ENCODE measurements at places on chromosomes 4 and X.

GRCh38 chr4:81631958-81632441 is 160.3 kb upstream of the RASGEF1B start:
- no peak for DNase-seq

DNA sequence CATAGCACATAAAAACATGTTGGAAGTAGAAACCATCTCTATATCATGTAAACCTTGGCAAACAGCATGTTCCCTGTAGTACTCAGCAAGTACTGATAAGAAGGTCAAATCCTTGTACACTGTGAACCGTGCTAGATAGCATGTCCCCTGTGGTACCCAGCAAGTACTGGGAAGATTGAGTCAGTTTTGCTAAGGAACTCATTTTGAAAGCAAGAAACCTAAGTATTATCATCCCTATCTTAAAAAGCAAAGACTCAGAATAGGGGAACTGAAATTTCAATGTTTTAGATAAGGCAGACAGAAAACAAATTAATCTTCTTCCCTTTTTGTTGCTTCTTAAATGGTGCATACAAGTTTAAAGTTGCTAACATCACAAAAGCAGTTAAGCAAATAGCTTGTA is 180.2 kb downstream of the RBM46 start:
- DNase-seq, result no peak

- DNase-seq, result no peak
Observed at GRCh38 chr4:81550388-81550859, 78.7 kb upstream of the RASGEF1B start.

- no peak for DNase-seq
Observed at GRCh38 chrX:63363788-63364187, 12.7 kb upstream of the SPIN4 start.

GRCh38 chrX:40097141-40097503 is 636 bp downstream of the BCOR start:
- DNase-seq, result peak; percentile 57

- no peak for DNase-seq
Observed at GRCh38 chrX:77447653-77448569, 722 bp downstream of the FGF16 start.

DNA sequence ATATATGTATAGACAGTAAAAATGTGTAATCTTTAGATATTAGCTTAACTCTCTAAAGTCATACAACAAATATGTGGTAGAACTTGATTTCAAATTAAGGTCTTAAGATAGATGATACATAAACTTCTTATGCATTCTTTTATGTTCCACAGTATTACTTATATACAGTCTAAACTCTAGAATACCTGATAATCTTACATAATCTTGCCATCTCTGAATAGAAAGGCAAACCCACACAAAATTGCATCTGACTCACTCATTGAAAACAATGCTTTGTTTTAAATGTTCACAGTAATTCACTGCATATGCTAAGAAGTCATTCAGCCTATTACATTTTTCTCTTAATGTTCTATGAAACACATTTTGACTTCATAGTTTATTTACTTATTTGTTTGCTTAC is 10.1 kb downstream of the SULT1B1 start:
- no peak for DNase-seq

- DNase-seq, result peak; percentile 70
Observed at GRCh38 chrX:56729152-56729850, at the start of gene NBDY. NBDY (plus strand) TSS chrX:56729243; CDS start chrX:56729354, 111 bp downstream.

GRCh38 chr4:10872833-10873517 is 188.4 kb upstream of the CLNK start:
- no peak for DNase-seq

DNA sequence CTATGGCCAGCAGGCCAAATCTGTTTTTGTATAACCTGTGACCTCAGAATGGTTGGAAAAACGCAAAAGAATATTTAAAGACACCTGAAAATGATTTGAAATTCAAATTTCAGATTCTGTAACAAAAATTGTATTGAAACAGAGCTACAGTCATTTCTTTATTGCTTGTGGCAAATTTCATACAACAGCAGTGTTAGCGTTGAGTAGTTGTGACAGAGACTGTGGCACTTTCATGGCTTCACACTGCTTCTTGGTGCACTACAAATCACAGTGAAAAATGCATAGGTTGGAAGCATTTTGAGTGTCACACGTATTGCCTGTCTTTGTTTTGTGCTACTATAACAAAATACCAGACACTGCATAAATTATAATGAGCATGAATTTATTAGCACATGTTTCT is 12.2 kb upstream of the PARM1 start:
- no peak for DNase-seq

- DNase-seq, result no peak
Observed at GRCh38 chr4:5991405-5991804, 26.8 kb downstream of the C4orf50 start.

DNA sequence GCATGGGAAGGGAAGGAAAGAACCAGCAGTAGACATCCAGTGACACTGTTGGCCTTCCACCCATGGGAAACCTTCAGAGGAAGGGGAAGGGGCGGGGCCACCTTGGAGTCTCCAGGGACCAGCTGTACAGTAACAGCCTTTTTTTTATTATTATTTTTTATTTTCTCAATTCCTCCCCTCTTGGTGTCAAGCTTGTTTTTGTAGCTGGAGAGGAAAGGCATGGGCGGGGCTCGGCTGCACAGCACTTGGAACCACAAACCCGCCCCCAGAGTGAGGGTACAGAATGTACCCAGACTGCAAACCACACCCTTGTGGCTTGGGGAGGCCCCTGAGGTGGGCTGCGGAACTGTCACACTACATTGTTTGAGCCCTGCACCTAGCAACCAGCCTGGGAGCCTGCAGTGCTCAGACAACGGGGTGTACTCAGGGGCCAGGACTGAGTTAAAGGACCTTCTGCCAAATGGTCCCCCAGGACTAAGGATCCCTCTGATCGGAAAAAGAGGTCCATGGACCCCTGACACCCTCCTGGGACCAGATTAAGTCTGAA is 45.7 kb downstream of the PRPS1 start:
- DNase-seq, result no peak

DNA sequence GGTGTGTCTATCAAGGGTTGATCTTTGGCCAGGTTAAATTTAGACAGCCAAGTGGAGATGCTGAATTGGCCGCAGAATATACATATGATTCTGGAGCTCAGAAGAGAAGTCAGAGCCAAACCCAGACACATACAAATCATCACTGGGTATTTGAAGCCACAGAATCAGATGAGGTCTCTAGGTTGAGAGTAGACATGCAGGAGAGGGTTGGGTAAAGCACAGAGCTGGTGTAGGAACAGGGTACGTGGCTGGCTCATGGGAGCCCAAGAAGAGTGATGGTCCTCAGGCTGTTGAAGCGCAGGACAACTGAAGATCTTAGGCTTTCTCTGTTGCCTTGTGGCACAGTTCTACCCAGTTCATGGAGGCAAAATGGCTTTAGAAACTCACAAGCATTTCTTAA is 37.7 kb downstream of the ADAMTS3 start:
- DNase-seq, result no peak

GRCh38 chr4:67292045-67292444 is 253.3 kb downstream of the CENPC start:
- DNase-seq, result no peak

DNA sequence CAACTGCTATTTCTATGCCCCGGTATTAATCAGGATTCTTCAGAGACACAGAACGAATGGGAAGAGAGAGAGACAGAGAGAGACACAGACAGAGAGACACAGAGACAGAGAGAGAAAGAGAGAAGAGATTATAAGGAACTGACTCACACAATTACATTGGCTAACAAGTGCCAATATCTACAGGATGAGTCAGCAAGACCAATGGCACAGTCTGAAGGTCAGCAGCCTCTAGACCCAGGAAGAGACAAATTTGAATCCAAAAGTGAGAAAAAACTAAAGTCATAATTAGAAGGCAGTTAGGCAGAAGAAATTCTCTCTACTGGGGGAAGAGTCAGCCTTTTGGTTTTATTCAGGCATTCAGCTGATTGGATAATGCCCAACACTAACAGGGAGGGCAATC is 187.3 kb downstream of the MAB21L2 start:
- no peak for DNase-seq

GRCh38 chr4:19327364-19327763 is 924.3 kb upstream of the SLIT2 start:
- DNase-seq, result no peak

DNA sequence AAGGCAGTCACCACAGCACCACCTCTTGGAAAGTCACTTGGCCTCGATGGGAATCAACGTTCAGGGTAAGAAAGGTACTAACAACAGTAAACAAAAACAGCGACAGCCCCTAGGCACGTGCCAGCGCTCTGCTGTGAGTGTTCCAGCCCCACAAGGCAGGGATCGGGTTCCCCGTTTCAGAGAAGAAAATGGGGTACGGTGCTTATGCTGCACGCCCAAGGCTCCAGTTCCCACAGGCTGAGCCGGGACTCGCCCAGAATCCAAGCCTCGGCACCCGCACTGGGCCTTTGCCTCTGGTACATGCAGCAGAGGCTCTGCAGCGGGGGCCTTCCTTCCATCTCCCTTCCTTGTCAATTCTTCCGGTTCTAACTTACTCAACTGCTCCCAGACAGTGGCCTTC is 37.3 kb downstream of the WDR1 start:
- no peak for DNase-seq

DNA sequence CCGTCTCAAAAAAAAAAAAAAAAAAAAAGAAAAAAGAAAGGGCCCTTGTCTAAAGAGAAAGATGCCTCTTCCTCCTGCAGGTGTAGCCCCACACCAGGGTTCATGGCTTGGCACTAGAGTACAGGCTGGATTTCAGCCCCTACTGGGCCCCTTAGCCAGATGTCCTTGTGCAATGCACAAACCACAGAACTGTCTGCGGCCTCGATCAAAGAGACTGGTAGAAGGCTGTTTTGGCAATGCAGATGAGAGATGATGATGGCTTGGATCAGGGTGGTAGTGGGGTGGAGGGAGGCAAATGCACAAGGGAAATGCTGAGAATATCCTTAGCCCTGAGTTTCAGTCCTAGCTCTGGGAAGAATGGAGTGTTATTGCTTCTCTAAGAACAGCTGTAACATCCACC is 26.5 kb upstream of the TSR2 start:
- DNase-seq, result no peak

GRCh38 chrX:38166478-38167083 is 54.1 kb downstream of the SRPX start:
- DNase-seq, result no peak

DNA sequence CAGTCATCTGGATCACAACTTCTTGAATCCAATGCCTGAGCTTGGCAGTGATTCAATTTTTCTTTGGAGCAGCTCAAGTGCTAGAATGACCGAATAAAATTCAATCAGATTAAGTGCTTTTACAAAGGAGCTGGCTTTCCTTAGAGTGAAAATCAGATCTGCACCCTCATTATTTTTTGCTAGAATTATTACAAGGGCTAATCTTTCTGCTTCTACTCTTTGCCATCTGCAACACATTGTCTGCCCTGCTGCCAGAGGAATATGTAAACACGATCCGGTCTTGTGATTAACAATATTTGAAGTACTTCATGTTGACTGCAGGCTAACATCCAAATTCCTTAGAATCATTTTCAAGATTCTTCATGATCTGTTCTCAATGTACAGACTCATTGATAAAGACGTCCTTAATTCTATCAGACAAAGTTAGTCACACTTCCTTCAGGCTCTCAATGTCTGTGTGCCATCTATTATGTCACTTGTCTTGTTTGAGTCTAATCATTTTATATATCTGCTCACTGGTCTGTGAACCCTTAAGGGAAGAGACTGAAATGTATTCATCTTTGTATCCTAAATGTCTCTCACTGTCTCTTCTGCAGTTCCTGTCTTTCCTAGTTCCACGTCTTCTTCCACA is 531.2 kb downstream of the GALNTL6 start:
- DNase-seq, result peak; percentile 3

- DNase-seq, result no peak
Observed at GRCh38 chr4:159977907-159978617, 875.2 kb downstream of the RAPGEF2 start.

- DNase-seq, result no peak
Observed at GRCh38 chrX:68953331-68953730, 124.5 kb downstream of the EFNB1 start.

- DNase-seq, result no peak
Observed at GRCh38 chrX:38929966-38930421, 128.7 kb downstream of the MID1IP1 start.

GRCh38 chrX:79036157-79036880 is 91.1 kb downstream of the P2RY10 start:
- DNase-seq, result no peak

DNA sequence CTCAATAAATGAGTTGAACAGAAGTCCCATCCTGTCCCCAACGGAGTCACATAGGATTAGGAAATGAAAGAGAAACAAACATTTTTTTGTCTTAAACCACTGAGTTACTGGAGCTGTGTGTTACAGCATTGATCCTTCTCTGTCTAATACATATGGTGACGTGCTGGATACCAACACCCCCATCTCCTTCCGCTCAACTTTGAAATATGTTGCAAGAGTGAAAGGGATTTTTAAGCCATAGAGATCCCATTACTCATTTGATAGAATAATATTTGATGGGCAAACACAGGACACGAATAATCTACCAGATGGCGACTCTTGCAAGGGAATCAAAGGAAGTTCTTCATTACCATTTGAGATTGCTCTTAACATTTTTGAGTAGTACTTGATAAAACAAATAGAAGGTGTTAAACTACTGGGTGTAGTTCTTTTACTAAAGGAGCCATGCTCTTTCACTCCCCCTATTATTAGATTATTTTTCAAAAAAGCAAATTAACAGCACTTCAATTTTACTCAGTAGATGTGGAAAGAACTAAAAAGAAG is 140.5 kb downstream of the PACRGL start:
- no peak for DNase-seq

GRCh38 chrX:48909703-48910294 is 1.6 kb downstream of the SLC35A2 start:
- DNase-seq, result no peak

DNA sequence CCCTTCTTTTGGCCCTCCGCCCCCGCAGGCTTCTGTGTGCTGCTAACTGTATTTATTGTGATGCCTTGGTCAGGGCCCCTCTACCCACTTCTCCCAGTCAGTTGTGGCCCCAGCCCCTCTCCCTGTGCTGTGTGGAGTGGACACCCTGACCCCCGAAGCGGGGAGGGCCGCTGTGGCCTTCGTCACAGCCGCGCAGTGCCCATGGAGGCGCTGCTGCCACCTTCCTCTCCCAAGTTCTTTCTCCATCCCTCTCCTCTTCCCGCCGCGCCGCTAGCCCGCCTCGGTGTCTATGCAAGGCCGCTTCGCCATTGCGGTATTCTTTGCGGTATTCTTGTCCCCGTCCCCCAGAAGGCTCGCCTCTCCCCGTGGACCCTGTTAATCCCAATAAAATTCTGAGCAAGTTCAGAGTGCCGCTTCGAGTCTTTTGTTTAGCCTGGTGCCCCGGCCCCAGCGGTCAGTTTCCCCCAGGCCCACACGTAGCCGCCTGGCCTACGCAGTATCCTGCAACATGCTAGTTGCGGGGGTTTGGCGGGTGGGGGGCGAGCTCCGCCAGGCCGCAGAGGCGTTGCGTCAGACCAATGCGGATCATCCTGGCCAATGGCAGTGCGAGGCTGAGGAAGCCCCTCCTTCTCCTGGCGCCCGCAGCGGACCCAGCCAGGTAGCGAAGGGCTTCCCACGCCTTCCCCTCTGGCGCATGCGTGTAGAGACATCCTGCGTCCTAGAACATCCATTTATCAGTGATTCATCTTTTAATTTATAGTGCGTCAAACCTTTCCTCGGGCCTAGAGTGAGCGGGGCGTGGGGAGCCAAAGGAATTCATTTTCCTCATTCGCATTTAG is 5.6 kb upstream of the KANTR start:
- DNase-seq, result peak; percentile 90

- no peak for DNase-seq
Observed at GRCh38 chr4:81747242-81747930, 275.7 kb upstream of the RASGEF1B start.

Measured in NCI-H1092 treated with DMSO at 0.1 percent for 48 hours (cell line).